ENCODE measurements at places on chromosomes 3 and 15.

DNA sequence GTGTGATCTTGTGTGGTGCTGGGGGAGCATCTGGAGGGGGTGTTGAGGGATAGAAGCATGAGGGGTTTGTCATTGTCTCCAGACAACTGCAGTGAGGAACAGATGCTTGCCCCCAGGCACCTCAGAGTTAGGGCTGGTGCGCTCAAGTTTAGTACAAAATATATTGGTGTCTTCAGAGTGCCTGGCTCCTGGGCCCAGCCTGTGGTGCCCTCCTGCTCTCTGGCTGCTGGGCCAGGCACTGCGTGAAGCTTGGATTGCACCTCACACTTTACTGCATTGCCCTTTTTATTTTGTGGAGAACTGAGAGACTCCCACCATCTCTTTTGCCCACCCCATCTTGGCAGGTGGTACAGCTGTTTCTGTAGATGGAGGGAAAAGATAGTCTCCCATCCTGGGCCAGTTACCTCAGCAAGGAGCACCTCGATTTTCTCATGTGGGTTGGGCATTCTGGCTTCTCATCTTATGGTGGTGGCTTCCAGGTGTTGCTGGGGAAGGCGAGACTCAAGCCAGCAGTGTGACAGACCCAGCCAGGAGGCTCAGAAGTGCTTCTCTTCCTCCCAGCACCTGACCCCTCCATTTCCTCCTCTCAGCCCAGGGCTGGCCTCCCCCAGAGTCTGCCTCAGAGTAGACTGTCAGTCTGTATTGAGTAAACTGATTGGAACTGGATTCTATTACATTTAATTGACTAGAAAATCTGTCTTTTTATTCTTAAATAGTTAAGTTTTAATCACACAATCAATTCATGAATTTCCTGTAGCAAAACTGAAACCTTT is 140.5 kb downstream of the DNAJB8 start:
- DNase-seq: no peak

- DNase-seq: no peak
These were observed 10.8 kb downstream of the BHLHE40 start for GRCh38 chr3:4990069-4990468.

DNA sequence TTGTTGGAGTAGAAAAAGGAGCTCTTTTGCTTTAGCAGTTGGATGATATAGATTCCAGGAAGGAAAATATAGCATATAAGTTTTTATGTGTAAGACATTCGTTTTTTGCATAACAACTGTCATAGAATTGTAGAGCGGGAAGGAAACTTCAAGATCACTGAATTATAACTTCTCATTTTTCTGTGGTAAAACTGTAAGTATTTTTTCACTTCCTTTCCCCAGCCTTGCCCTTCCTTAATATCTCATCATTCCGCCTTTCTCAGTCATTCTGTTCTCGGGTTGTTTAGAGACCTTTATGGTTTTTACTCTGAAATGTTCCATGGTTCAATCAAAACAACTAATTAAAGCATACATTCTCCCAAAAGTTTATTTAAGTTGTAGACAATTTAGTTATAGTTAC is 1.1 kb downstream of the EAF2 start:
- DNase-seq: peak; percentile 23

DNA sequence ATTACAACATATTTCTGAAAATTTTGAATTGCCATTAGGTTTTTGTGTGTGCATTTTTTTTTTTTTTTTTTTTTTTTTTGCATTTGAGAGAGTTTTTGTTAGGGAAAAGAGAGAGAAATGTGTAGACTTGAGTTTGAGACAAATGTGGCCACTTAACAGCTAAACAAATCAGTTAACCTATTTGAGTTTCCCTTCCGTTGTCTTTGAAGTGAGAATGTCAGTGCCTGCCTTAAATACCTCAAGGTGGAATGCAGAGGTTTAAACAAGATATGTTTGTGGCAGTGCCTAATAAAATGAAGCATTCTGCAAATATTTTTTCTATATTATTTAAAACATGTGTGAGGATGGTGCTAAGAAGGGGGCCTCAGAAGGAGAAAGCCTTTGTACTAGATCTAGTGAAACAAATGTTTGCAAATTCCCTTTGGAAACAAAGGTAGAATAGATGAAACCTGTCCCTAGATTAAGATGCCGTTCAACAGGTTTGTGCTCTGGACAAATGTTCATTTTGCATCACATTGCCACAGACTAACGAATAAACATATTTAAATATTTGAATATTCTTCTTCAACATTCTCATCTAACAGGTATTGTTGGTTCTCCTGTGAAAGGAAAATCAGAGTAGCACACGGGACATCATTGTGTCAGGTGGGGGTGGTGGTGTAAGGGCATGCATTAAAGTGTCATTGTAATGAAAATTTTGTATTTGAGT is 80.7 kb downstream of the SATB1 start:
- no peak for DNase-seq

- DNase-seq: no peak
These were observed 119.1 kb downstream of the B3GALNT1 start for GRCh38 chr3:160986069-160986468.

GRCh38 chr3:28699283-28699682 is 350.7 kb upstream of the AZI2 start:
- DNase-seq: no peak

DNA sequence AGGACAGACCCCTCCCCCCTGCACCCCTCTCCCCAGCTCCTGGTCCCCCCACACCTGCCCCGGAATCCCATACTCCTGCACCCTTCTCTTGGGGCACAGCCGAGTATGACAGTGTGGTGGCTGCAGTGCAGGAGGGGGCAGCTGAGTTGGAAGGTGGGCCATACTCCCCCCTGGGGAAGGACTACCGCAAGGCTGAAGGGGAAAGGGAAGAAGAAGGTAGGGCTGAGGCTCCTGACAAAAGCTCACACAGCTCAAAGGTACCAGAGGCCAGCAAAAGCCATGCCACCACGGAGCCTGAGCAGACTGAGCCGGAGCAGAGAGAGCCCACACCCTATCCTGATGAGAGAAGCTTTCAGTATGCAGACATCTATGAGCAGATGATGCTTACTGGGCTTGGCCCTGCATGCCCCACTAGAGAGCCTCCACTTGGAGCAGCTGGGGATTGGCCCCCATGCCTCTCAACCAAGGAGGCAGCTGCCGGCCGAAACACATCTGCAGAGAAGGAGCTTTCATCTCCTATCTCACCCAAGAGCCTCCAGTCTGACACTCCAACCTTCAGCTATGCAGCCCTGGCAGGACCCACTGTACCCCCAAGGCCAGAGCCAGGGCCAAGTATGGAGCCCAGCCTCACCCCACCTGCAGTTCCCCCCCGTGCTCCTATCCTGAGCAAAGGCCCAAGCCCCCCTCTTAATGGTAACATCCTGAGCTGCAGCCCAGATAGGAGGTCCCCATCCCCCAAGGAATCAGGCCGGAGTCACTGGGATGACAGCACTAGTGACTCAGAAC is 9.8 kb downstream of the MAP1A start:
- DNase-seq: no peak

DNA sequence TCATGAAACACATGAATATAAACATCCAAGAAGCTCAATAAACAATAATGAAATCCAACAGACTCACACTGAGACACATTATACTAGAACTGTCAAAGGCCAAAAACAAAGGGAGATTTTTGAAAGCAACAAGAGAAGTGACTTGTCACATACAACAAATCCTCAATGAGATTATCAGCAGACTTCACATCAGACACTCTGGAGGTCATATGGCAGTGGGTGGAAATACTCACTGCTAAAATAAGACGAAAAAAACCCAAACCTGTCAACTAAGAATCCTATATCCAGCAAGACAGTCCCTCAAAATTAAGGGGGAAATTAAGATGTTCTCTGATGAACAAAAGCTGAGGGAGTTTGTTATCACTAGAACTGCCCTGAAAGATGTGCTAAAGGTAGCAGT is 125.4 kb upstream of the MELTF start:
- no peak for DNase-seq

GRCh38 chr15:40499931-40500330 is 29.1 kb downstream of the CHST14 start:
- no peak for DNase-seq

DNA sequence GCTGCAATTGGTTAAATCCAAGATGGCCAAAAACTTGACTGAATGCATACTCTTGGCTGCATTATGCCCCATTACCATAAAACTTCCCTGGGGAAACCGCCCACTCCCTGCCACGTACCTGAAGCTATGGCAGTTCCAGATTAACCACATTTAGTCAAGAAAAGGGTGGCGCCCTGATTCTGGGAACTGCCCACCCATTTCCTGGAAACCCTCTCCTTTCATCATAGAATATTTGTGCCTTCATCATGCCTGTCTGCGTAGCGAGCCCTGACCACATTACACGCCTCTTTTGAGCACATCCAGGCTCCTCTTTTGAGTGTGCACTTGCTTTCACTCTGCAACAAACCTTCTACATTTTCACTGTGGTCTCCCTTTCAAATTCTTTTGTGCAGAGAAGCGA is 5.2 kb downstream of the LINS1 start:
- DNase-seq: no peak

GRCh38 chr3:167716920-167717319 is 17.8 kb downstream of the PDCD10 start:
- no peak for DNase-seq

DNA sequence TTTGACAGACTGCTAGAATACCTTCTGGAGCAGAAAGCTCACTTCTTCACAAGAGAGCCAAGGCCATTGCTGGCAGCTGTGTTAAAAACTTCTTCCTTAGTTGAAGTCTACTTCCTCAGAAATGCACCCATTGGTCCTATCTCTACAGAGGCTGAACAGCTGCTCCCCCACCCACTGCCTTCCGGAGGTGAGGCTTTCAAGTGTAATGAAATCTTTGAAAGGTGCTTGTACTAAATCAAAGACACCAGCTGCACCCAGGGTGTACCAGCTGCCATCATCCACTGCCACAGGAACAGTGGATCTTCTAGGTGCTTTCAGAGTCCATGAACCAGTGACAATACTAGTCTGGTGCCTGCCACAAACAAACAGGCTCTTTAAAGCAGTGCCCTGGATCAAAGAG is 26.4 kb upstream of the HERC1 start:
- DNase-seq: peak; percentile 56

GRCh38 chr3:64354956-64355355 is 129.7 kb upstream of the PRICKLE2 start:
- no peak for DNase-seq

- DNase-seq: no peak
These were observed 15.9 kb downstream of the RPLP1 start for GRCh38 chr15:69468241-69469121.

- DNase-seq: no peak
These were observed 19.6 kb downstream of the VGLL4 start for GRCh38 chr3:11624161-11624560.

DNA sequence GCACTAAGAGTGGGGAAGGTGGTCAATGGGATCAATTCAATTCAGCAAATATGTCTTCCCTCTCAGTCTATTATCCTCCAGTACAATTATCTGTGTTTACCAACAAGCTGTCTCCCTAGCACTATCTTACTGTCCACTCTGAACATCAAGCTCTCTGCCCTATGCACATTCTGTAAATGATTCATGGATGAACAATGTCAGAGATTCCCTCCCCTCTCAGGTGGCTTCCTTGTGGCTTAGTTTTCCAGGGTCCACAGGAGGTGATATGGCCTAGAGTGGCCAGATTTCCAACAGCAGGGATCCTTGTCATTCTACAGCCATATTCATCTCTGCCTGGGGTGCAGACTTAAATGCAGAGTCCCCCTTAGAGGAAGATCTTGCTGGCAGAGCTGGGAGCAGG is 225.1 kb downstream of the UACA start:
- DNase-seq: no peak

GRCh38 chr3:5071061-5071460 is 51.0 kb upstream of the ARL8B start:
- no peak for DNase-seq

- DNase-seq: no peak
These were observed 35.5 kb downstream of the NOX5 start for GRCh38 chr15:69049976-69050375.

DNA sequence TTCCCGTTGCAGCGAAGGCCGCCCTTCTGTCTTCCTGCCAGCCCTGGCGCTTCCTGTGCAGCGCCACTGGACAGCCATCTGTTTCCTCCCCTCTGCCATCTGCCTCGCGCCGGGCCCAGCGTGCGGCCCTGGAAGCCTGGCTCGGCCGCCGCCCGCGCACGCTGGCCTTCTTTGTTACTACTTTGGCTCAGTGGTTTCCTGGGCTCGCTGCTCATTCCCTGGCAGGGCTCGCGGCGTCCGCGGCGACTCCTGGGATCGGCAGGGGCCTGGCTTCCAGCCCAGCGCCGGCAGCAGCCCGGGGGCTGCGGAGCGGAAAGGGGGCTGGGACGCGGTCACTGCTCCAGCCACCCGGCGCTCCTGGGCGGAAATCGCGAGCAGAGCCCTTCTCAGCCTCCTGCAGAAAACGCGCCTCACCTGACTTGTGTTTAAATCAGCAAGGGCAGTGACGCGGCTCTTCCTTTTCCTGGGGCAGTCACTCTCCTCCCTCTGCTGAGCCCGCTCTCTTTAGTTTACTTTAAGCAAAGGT is 10.0 kb downstream of the CMTM7 start:
- peak; percentile 40 for DNase-seq

DNA sequence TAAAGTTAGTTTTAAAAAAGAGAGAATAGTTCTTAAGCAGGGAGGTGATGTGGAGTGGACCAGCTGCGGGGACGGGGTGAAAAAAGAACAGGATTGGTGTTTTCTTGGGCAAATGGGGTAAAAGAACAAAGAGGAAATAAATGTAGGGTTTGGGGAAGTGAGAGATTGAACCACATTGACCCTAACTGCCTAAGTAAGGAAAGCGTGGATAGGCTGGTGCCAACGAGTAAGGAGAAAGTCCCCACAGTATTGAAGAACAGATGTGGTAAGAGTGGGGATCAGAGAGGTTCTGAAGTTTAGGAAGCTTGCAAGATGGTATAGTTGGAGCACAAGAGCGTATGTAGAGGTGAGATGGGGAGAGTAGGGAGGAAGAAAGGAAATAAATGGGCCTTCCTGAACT is 17.0 kb downstream of the IREB2 start:
- peak; percentile 23 for DNase-seq

DNA sequence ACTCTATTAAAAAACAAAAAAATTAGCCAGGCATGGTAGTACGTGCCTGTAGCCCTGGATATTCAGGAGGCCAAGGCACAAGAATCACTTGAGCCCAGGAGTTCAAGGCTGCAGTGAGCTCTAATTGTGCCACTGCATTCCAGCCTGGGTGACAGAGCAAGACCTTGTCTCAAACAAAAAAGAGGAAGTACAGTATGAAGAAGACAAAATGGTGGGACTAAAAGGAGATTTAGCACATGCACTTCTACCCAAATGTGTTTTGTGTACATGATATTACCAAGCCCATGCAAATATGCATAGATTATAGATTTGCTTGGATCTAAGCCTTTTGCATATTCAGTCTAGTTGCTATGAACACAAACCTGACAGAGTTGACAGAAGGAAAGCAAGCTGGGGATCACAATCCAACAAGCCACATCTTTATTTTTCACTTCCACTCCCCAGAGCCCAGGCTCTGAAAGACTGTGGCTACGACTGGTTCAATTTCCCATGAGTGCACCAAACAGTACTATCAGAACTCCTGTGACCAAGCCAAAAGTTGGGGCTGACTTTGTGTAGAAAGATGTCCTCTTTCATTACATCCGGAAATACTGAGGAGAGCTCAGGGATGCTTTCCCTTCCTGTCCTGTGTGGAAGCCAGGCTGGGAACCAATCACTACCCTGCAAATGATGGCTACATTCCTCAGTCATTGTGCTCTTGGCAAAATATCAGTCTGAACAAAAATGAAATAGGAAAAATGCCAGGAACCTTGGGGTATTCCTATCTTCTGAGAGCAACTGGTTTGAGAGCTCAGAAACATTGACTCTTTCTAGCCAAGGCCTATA is 49.4 kb downstream of the TGM4 start:
- no peak for DNase-seq

GRCh38 chr3:189985948-189986347 is 134.7 kb downstream of the P3H2 start:
- DNase-seq: no peak

Measured in germinal center (tissue), 1 donor.